Muscle of leg (tissue), 16 donors: ENCODE measurements at places on chromosomes 7 and 10.

DNA sequence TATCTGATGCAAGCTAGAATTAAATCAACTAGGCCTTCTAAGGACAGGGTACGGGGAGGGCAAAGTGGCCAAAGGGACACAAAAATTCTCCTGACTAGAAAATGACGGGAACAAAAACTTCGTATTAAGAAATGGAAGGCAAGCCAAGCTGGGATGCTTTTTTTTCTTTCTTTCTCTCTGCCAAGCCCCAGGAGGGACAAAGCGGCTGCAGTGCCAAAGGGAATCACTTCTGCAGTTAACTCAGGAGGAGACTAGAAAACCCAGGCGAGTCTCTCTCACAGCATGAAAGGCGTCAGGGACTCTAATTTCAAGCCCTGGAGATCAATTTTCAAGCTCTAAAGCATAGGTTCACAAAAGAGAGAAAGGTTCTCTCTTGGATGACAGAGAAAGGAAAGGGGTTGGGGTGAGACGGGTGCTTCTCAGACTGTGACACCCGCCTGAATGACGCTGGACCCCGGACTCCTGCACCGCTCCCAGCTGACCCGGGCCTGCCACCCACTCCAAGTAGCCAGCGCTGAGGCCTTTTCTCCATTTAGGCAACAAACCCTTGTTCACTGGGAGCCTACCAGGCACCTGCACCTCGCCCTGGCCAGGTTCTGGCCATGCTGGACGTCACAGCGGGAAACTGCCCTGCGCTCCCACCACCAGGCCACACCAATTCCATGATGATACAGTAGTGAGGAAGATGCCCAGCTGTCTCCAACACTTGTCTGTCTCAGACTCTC, 56.5 kb downstream of the KIAA1549 start:
- DNase-seq, result no peak

- no peak for DNase-seq
Observed at GRCh38 chr7:124042826-124043225, 10.0 kb upstream of the TMEM229A start.

DNA sequence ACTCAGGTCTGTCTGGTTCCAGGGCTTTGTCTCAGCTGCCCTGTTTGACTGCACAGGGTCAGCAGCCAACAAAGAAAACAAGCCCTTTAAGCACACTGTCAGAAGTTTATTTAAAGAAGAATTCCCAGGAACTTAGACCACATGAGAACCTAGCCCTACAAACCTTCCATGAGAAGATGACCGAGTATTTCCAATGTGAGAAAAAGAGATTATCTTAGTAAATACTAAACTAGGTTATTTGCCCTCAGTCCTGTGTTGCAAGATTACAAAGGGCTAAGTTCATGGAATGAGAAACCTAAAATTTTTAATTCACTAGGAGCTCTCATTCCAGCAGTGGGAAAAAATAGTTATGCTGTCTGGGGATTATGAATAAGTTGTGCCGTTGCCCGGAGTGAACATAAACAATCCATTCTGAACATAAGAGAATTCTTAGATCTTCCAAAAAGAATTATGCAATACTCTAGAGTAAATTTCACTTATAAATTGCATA, 46.7 kb downstream of the NOC3L start:
- peak; percentile 97 for DNase-seq

- DNase-seq, result no peak
Observed at GRCh38 chr7:34175837-34176236, 270.5 kb downstream of the BMPER start.

- no peak for DNase-seq
Observed at GRCh38 chr7:148515728-148516695, 74.6 kb upstream of the C7orf33 start.

- DNase-seq, result no peak
Observed at GRCh38 chr10:120494313-120494710, 37.3 kb downstream of the PLPP4 start.
